CMK (cell line): ENCODE measurements at places on chromosomes 4 and X.

GRCh38 chr4:155107059-155107458 is 101.4 kb upstream of the NPY2R start:
- no peak for DNase-seq

DNA sequence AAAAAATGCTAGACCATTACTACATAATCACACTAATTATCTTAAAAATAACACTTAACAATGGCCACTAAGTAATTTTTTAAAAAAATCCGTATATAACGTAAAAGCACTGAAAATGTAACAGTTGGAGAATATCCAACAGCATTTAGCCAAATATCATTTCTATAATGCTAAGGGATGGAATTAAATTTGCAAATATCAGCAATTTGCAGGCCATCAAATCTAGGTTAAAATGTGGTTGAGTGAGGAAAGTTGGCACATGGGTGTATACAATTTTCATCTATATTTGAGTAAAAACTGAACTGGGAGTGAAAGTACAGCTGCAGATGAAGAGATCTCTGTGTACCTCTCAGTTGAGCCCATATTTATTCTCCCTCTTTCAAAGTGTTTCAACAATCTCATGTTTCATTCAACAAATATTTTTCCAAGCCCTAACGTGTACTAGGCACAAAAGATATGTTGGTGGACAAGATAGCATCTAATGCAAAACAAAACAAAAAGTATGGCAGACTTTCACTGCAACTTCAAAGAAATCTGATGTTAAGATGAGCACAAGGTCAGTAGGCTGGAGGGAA is 63.0 kb downstream of the MBNL3 start:
- DNase-seq, result no peak

DNA sequence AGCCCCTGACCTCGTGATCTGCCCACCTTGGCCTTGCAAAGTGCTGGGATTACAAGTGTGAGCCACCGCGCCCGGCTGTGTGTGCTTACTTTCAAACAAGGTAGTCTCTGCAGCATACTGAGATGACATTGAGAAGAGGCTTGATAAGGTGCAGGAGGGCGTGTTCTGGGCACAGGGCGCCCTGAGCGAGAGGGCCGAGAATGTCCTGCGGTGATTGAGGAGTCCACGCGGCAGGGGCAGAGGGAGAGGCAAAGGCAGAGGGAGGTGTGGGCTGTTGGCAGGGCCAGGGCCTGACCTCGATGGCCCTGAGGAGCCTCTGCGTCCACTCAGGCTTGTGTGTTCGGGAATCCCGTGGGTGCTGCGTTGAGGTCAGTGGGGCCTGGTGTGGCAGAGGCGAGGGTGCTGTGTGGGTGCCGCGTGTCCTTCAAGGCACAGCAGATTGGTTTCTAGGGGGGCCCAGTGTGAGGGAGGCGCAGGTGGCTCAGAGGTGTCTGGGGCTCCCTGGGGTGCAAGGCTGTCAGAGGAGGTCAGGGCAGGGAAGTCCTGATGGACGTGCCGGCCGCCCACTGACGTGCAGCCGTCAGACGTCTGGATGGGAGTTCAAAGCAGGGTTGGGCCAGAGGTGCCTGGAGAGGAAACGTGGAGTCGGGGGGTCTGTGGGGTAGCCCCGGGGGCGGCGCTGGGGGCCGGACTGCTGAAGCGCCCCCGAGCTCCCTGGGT is 12.1 kb downstream of the PCGF3 start:
- no peak for DNase-seq

GRCh38 chr4:146098978-146099377 is 76.5 kb upstream of the LSM6 start:
- DNase-seq, result no peak

DNA sequence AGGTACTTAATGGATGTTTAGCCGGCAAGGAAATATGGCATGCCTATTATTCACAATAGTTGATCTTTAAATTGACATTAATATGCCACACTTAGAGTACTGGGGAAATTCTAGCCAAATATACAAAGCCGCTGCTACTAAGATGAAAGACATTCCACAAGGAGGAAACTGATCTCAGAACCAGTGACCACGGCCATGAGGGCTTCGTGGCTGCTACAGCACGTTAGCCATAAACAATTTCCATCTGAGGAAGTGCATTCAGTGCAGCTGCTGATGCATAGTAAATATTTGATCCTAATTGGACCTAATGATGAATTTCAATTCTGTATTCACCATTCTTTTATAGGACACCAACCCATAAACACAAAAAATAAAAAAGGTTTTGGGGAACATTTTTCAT is 59.1 kb downstream of the SORBS2 start:
- DNase-seq, result no peak

DNA sequence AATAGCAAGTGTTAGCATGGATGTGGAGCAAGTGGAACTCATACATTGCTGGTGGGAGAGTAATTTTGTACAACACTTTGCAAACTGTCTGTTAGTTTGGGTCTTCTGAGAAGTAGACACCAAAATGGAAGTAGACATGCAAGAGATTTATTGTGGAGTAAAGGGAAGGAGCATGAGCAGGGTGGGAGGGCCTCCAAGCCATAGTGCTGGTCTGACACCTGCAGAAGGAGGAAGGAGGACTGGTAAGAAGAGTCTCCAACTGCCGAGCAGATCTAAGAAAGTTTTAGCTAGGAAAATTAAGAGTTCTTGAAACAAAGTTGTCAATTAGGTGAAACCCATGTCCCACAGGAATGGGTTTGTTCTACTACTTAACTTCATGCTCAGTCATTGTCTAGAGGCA is 64.0 kb upstream of the DDIT4L start:
- DNase-seq, result no peak

DNA sequence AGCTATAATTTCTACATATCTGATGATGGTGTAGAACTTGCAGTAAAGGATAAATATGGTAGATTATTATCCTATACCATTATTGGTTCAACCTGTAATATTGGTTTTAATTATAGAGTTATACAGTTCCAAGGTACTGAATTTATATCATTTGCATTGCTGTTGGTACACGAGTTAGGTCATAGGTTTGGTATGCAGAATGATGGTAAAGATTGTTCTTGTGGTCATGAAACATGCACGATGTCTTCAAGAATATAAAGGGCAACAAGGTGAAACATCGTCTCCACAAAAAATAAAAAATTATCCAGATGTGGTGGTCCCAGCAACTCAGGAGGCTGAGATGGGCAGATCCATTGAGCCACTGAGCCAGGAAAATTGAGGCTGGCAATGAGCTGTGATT is 99.6 kb downstream of the ADAM29 start:
- no peak for DNase-seq

GRCh38 chr4:87567191-87567590 is 38.0 kb upstream of the SPARCL1 start:
- no peak for DNase-seq

- DNase-seq, result no peak
Observed at GRCh38 chrX:12118134-12118533, 20.1 kb upstream of the FRMPD4 start.

DNA sequence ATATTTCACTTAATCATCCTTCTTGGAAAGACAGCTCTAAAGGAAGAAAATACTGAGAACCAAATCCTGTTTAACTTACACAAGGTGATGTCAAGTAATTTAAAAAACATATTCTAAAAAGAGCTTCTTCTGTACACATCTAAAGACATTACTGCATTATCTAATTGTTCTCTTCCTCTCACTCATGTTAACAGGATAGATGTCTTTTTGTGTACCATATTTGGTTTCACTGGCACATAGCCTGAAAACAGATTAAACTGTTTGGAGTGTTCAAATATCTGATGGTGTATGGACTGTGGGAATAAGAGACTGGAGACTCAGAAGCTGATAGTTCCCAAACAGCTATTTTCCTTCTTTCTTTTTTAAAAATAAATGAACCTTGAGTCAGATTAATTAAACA is 213.3 kb upstream of the MAB21L2 start:
- no peak for DNase-seq

DNA sequence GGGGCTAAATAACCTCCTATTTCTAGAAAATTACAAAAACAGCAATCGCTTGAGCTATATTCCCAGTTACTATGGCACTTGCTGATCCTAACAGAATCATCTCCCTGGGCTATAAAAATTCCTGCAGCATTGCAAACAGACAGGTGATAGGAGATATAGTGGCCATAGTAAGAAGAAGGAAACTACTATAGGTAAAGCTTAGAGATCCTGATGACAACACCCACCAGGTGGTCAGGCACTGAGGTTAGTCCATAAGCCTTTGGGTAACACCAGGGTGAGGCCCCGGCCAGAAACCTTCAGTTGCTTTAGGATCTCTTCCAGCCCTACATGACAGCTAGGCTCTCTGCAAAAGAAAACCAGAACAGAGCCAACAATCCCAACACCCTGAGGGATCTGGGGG is 197.9 kb upstream of the PPP1R2C start:
- DNase-seq, result no peak

DNA sequence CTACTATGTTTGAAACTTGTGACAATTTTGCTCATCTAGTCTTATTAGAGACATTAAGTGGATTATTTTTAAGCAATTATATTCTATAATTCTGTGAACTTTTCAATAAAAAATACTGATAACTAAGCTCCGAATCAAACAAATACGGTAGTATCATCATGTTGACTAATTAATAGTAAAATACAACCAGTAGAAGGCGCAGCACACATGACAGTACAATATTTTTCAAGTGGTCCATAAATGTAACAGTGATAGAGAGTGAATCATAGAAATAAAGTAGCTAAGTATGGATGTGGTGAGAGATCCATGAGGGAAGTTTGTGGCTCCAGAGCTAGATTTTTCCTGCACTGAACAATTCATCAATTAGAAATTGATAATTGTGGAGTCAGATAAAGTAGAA is 666.2 kb downstream of the KCTD8 start:
- no peak for DNase-seq

GRCh38 chr4:37721995-37722638 is 35.9 kb upstream of the RELL1 start:
- no peak for DNase-seq

- no peak for DNase-seq
Observed at GRCh38 chr4:180437601-180438000, 1805.6 kb upstream of the TENM3 start.

- DNase-seq, result no peak
Observed at GRCh38 chr4:121353213-121353612, 27.6 kb downstream of the QRFPR start.
